ENCODE measurements at places on chromosomes 7 and 10. TPM values are rescaled to one million over a fixed set of nuclear protein-coding genes. Genes with fewer than 3 reads are reported as not detected.

Gene ANLN
- 43.7 TPM for total RNA-seq

Gene CAV1
- total RNA-seq: 17.7 TPM

GRCh38 chr7:106128836-106129235 is 16.7 kb upstream of the SYPL1 start:
- no peaks in the 10 kb centered on the region for H3K27me3 ChIP-seq
- H3K27ac ChIP-seq: no peak overlapping the region
- no peaks in the 10 kb centered on the region for H3K4me1 ChIP-seq
- no peaks in the 10 kb centered on the region for H3K36me3 ChIP-seq
- H3K4me3 ChIP-seq: no peak overlapping the region

- H3K4me3 ChIP-seq: no peak overlapping the region
- DNase-seq: no peak
- no peak overlapping the region for H3K27ac ChIP-seq
- no peaks in the 10 kb centered on the region for H3K36me3 ChIP-seq
- H3K27me3 ChIP-seq: no peaks in the 10 kb centered on the region
These were observed 2.1 kb downstream of the NOS3 start for GRCh38 chr7:150992833-150993302.

Gene GFRA1
- 20.1 TPM for total RNA-seq

DNA sequence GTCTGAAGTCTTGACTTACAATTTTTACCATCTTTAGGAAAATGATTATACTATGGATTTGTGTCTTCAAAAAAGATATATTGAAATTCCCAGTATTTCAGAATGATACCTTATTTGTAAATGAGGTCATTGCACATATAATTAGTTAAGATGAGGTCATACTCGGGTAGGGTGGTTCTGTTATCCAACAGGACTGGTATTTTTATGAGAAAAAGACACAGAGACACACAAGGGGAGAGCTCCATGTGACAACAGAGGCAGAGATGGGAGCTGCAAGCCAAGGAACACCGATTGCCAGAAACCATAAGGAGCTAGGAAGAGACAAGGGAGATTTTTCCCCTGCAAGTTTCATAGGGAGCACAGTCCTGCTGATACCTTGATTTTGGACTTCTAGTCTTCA is 356.9 kb downstream of the ARL4A start:
- no peak overlapping the region for H3K4me3 ChIP-seq
- no peaks in the 10 kb centered on the region for H3K36me3 ChIP-seq
- DNase-seq: no peak
- H3K27ac ChIP-seq: no peak overlapping the region
- H3K27me3 ChIP-seq: no peaks in the 10 kb centered on the region
- H3K4me1 ChIP-seq: no peaks in the 10 kb centered on the region

- peak within 1 kb of the TSS; percentile 70 for H3K4me3 ChIP-seq
- H3K36me3 ChIP-seq: no peaks in the 10 kb centered on the region
- H3K27ac ChIP-seq: peak within 1 kb of the TSS; percentile 89
- peak; percentile 63 for DNase-seq
- H3K4me1 ChIP-seq: no peaks in the 10 kb centered on the region
These were observed at the start of gene APBB1IP for GRCh38 chr10:26437637-26438461. Gene APBB1IP (plus strand): TSS chr10:26438341. CDS start chr10:26492327, 53,986 bp downstream.

DNA sequence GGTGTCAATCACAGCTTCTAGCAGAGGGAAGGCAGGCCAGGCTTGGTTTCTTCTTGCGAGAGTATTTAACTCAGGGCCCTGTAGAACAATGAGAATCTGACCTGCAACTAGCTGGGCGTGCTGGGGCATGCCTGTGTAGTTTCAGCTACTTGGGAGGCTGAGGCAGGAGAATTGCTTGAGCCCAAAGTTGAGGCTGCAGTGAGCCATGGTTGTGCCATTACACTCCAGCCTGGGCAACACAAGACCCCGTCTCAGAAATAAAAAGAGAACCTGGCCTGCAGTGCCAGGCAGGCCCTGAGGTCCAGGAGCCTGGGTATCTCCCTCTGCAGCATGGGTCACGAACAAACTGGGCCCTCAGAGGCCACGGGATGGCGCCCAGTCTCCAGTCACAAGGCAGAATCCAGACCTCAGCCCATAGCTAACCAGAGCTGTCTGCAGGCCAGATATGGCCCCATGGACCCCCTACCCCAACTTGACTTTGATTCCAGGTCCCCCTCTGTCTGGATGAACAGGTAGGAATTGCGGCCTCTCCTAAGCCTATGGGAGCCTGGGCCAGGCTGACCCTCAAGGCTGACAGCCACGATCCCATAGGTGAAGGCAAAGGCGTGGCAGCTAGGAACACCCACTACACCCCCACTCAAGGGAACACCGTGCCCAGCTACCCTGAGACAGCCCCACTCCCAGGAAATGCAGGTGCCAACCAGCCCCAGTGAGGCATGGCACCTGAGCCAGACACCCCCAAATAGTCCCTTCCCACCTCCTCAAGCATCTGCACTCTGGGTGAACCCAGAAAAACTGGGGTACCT is 102.7 kb upstream of the TNRC18 start:
- no peaks in the 10 kb centered on the region for H3K36me3 ChIP-seq
- no peaks in the 10 kb centered on the region for H3K4me1 ChIP-seq
- no peaks in the 10 kb centered on the region for H3K27me3 ChIP-seq
- H3K27ac ChIP-seq: peak overlapping the region; percentile 100
- H3K4me3 ChIP-seq: peak overlapping the region; percentile 100
- DNase-seq: peak; percentile 74

GRCh38 chr10:43322331-43322730 is 49.1 kb upstream of the FXYD4 start:
- H3K4me1 ChIP-seq: no peaks in the 10 kb centered on the region
- DNase-seq: no peak
- H3K27me3 ChIP-seq: no peaks in the 10 kb centered on the region

GRCh38 chr10:14609178-14609577 is 165.5 kb downstream of the FAM107B start:
- no peak for DNase-seq
- H3K36me3 ChIP-seq: no peaks in the 10 kb centered on the region
- peaks cover 23% of the 10 kb centered on the region for H3K4me1 ChIP-seq
- H3K27me3 ChIP-seq: no peaks in the 10 kb centered on the region

Gene GNG11
- 5.5 TPM for total RNA-seq

DNA sequence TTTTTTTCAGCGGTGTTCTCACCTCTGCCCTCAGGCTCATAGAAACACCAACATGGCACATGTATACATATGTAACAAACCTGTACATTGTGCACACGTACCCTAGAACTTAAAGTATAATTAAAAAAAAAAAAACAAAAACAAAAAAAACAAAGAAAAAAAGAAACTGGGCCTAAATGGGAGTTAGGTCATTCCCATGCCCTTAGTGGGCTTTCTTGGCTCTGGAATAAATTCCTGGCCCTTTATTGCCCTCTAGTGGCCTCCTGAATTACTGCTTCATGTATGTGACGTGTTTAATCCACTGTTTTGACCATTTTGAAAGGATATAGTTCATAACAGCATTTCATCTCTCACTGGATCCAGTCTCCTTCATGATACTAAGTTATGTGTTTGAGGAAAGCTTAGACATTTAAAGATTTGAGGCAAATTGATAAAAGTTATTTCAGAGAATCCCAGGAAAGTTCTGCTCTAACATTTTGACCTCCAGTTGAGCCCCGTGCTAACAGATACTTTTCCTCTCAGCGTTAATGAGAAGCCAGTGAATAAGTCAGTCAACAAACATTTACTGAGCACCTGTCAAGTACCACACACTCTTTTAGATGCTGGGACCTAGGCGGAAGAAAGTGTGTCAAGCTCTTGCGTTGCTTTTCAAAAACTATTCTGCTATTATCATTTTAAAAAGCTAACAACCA is 54.7 kb upstream of the SYPL1 start:
- H3K27ac ChIP-seq: no peak overlapping the region
- DNase-seq: no peak
- no peaks in the 10 kb centered on the region for H3K36me3 ChIP-seq
- no peak overlapping the region for H3K4me3 ChIP-seq

DNA sequence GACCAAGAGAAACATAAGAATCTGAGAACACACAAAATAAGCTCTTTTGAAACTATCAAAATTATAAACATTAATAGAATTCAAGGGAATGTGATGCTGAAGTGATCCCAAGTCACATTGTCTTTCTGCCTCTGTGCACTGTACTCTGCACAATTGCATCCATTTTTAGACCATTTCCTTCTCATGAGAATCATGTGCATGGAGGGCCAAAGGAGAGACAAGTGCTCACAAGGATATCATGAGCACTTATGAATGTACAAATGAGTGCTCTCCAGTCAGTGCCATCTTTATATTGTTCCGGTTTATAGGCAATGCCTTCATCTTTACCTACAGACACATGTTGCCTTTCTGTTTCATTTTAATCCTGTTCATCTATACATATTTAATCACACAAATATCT is 36.9 kb downstream of the MET start:
- H3K27me3 ChIP-seq: no peaks in the 10 kb centered on the region
- no peak overlapping the region for H3K27ac ChIP-seq
- no peak overlapping the region for H3K4me3 ChIP-seq
- no peaks in the 10 kb centered on the region for H3K4me1 ChIP-seq
- no peaks in the 10 kb centered on the region for H3K36me3 ChIP-seq

Gene FAM180A
- total RNA-seq: 3.3 TPM

Gene TAC1
- total RNA-seq: not detected

Gene ATRNL1
- 3.5 TPM for total RNA-seq

GRCh38 chr10:92241158-92241500 is 49.7 kb downstream of the CPEB3 start:
- peak overlapping the region; percentile 72 for H3K4me3 ChIP-seq
- no peaks in the 10 kb centered on the region for H3K36me3 ChIP-seq
- H3K27ac ChIP-seq: peak overlapping the region; percentile 89

DNA sequence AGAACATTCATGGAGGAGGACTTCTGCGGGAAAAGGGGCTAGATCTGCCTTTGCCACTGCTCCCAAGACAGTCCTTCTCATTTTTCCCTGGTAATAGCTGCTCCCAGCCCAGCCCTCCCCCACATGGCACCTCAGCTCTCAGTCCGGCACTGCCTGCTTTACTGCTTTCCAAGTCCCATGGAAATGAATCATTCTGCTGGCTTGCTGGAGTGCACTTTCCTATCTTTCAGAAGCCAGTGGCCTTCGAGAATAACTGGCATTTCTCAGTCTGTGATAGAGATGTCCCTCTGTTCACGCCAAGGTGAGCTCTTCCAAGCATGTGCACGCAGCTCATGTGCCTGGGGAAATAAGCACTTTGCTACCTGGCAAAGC is 61.4 kb downstream of the SYPL1 start:
- no peak for DNase-seq
- no peak overlapping the region for H3K27ac ChIP-seq
- H3K4me1 ChIP-seq: no peaks in the 10 kb centered on the region
- no peak overlapping the region for H3K4me3 ChIP-seq
- no peaks in the 10 kb centered on the region for H3K36me3 ChIP-seq

- no peaks in the 10 kb centered on the region for H3K36me3 ChIP-seq
- no peaks in the 10 kb centered on the region for H3K4me1 ChIP-seq
- no peaks in the 10 kb centered on the region for H3K27me3 ChIP-seq
- H3K4me3 ChIP-seq: no peak overlapping the region
- no peak overlapping the region for H3K27ac ChIP-seq
These were observed 125.5 kb downstream of the FAM204A start for GRCh38 chr10:118216571-118217170.

DNA sequence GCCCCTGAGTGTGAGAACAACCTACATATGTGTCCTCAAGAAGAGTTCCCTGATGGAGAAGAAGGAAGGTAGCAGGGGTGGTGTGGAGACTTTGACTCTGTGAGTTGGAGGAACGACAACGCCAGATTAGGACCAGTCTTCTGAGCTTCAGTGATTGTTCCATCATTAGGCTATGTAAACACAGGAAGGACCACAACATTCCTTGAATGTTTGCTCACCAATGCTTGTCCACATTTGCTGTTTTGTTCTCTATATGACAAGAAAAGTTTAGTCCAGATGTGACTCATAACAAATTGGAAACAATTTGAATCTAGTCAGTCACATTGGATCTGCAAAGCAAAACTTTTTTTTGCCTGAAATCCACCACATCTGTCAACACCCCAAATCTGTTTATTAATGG is 62.7 kb downstream of the ENTPD1 start:
- H3K4me1 ChIP-seq: peaks cover 19% of the 10 kb centered on the region
- no peak for DNase-seq
- no peak overlapping the region for H3K4me3 ChIP-seq

- H3K4me1 ChIP-seq: no peaks in the 10 kb centered on the region
- H3K4me3 ChIP-seq: no peak overlapping the region
- no peaks in the 10 kb centered on the region for H3K27me3 ChIP-seq
- no peak overlapping the region for H3K27ac ChIP-seq
- H3K36me3 ChIP-seq: no peaks in the 10 kb centered on the region
- no peak for DNase-seq
These were observed 408.7 kb downstream of the REEP3 start for GRCh38 chr10:63929831-63930467.

GRCh38 chr7:42878303-42878702 is 33.6 kb downstream of the C7orf25 start:
- H3K27me3 ChIP-seq: no peaks in the 10 kb centered on the region
- no peaks in the 10 kb centered on the region for H3K4me1 ChIP-seq
- no peaks in the 10 kb centered on the region for H3K36me3 ChIP-seq

Gene PTN
- total RNA-seq: 5.0 TPM

- H3K4me1 ChIP-seq: peaks cover 30% of the 10 kb centered on the region
- H3K27me3 ChIP-seq: no peaks in the 10 kb centered on the region
- no peak overlapping the region for H3K4me3 ChIP-seq
- DNase-seq: no peak
- H3K27ac ChIP-seq: no peak overlapping the region
- no peaks in the 10 kb centered on the region for H3K36me3 ChIP-seq
These were observed 26.2 kb upstream of the CYP26C1 start for GRCh38 chr10:93034426-93034825.

Gene CLRN3
- 98.5 TPM for total RNA-seq

GRCh38 chr7:70217571-70217970 is 619.3 kb downstream of the AUTS2 start:
- no peak overlapping the region for H3K4me3 ChIP-seq
- no peaks in the 10 kb centered on the region for H3K4me1 ChIP-seq
- H3K27me3 ChIP-seq: no peaks in the 10 kb centered on the region
- DNase-seq: no peak
- no peaks in the 10 kb centered on the region for H3K36me3 ChIP-seq
- no peak overlapping the region for H3K27ac ChIP-seq

DNA sequence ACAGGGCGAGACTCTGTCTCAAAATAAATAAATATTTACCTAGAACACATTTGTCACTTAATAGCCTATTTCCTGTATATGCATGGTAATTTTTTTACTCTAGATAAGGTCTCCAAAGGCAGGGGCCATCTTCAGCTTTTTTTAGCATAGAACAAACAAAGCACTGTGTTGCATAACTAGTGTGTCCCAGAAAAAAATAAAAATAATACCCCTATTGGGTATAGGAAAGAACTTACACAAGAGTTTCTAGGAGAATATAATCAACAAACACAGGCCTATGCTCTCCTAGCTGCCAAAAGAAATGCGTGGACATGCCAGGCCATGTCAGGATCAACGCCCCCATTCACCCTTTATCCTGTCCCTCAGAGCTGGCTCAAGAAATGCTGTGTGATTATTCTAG is 103.6 kb downstream of the PARD3 start:
- no peak overlapping the region for H3K4me3 ChIP-seq
- no peaks in the 10 kb centered on the region for H3K27me3 ChIP-seq
- no peak for DNase-seq
- no peaks in the 10 kb centered on the region for H3K36me3 ChIP-seq
- no peaks in the 10 kb centered on the region for H3K4me1 ChIP-seq
- H3K27ac ChIP-seq: no peak overlapping the region

Gene ASAH2
- 52.2 TPM for total RNA-seq
